ENCODE measurements at places on chromosomes 4 and X. TPM values are rescaled to one million over a fixed set of nuclear protein-coding genes. Genes with fewer than 3 reads are reported as not detected.

DNA sequence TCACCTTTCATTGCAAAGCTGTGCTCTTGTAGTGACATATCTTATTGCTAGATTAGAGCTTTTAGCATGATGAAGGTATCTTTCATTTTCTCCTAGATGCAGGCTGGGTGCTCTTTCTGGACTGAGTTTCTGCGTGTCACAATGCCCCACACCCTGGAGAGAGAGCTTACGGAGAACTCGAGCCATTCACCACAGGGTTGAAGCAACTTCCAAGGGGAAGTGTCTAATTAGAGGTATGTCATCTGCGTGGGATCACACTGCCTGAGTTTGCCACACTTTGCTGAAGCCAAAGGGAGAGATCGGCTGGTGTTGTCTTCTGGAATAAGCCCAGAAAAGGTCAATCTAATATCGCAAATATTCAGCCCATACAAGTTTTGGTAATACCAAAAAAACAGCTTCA lies 179.3 kb upstream of the MBNL3 start:
- no peak overlapping the region for H3K27ac ChIP-seq
- no peak overlapping the region for H3K4me3 ChIP-seq
- no peaks in the 10 kb centered on the region for H3K27me3 ChIP-seq
- no peaks in the 10 kb centered on the region for H3K36me3 ChIP-seq
- no peak for DNase-seq
- no peaks in the 10 kb centered on the region for H3K4me1 ChIP-seq

DNA sequence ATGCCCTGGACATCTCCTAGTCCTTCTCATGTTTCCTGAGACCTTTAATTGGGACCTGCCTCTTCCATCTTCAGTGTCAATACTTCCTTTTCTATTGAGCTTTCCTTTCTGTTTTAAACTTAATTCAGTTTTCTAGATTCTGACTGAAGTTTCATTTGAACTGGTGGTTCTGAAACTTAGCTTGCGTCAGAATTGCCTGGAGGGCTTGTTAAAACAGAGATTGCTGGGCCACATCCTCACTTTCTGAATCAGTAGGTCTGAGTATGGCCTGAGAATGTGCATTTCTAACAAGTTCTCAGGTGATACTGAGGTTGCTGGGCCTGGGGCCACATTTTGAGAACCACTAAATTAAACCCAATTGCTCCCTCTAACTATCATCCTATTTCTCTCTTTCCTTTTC lies 152.1 kb upstream of the DGKK start:
- H3K4me1 ChIP-seq: no peaks in the 10 kb centered on the region
- H3K27me3 ChIP-seq: no peaks in the 10 kb centered on the region
- no peak for DNase-seq

DNA sequence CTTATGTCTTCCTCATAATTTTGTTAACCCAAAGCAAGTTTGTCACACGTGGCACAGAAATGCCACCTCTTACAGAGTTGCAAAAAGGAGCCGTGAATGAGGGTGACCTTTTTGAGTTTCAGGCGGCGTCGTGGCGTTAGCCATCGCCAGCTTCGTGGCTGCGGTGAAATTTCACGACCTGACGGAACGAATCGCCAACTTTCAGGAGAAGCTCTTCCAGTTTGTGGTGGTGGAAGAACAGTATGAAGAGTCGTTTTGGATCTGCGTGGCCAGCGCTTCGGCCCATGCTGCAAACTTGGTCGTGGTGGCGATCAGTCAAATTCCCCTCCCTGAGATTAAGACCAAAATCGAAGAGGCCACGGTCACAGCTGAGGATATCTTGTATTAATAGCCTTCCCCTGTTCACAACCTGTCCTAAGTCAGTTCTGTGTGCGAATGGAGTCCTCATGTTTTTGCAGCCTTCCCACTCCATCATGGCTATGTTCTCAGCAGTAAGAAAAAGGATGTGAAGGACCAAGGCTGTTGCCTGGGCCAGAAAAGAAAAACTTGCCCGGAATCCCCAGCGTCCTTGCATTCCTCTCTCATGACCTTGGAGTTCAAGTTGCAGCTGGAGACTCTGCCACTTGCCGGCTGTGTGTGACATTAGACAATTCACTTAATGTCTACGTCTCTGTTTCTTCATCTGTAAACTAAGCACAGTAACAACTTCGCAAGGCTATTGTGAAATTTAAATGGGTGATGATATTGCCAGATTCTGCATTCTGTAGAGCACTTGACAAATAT lies 11.9 kb downstream of the CLRN2 start:
- no peaks in the 10 kb centered on the region for H3K27me3 ChIP-seq
- no peak overlapping the region for H3K27ac ChIP-seq
- DNase-seq: no peak
- H3K36me3 ChIP-seq: no peaks in the 10 kb centered on the region
- H3K4me3 ChIP-seq: no peak overlapping the region

DNA sequence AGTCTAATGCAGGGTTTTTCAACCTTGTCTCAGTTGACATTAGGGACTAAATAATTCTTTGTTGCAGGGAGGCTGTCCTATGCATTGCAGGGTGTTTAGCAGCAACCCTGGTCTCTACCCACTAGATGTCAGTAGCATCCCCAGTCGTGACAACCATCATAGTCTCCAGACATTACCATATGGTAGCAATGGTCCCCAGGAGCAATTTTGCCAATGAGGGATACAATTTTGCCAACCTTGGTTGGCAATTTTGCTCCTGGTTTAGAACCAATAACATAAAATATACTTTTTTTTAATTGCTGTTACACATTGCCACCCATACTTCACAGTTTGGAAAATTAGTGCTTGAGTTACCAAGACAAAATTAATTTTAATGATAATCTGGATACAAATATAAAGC lies 6.0 kb downstream of the EREG start:
- H3K4me1 ChIP-seq: peaks cover under 1% of the 10 kb centered on the region
- DNase-seq: no peak
- H3K4me3 ChIP-seq: no peak overlapping the region
- H3K27ac ChIP-seq: no peak overlapping the region
- peaks cover 9% of the 10 kb centered on the region for H3K27me3 ChIP-seq
- H3K36me3 ChIP-seq: no peaks in the 10 kb centered on the region

DNA sequence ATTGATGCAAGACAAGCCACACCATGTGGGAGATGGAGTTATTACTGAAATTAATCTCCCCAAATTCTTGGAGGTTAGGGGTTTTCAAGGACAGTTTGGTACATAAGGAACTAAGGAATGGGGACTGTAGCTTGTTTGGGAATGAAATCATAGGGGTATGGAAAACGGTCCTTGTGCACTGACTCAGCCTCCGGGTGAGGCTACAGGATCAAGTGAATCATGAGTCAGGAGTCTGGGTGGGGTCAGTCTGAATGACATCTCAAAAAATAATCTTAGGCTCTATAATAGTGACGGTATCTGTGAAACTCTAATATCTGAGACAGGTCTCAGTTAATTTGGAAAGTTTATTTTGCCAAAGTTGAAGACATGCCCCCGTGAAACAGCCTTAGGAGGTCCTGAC lies 128.5 kb upstream of the CYSLTR1 start:
- H3K4me3 ChIP-seq: no peak overlapping the region
- H3K27ac ChIP-seq: no peak overlapping the region
- no peaks in the 10 kb centered on the region for H3K36me3 ChIP-seq
- no peak for DNase-seq
- no peaks in the 10 kb centered on the region for H3K4me1 ChIP-seq

DNA sequence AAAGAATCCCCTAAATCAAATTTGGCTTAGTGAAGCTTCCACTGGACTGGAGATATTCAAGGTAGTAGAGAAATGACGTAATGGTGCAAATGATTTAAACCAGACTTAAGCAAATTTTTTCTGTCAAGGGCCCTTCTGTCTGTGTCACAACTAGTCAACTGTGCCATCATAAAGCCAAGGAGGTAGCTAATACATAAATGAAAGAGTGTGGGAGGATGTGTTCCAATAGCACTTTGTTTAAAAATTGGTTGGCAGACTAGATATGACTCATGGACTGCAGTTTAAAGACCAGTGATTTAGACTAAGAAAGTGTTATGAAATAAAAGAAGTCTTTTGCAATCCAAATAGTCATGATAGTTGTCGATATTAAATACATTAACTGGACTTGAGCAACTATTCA lies 24.3 kb upstream of the TEX13C start:
- no peaks in the 10 kb centered on the region for H3K36me3 ChIP-seq
- no peak overlapping the region for H3K4me3 ChIP-seq
- H3K27me3 ChIP-seq: no peaks in the 10 kb centered on the region
- H3K4me1 ChIP-seq: no peaks in the 10 kb centered on the region

GRCh38 chrX:10648614-10649013 lies 28.2 kb upstream of the MID1 start:
- H3K4me3 ChIP-seq: no peak overlapping the region
- H3K36me3 ChIP-seq: no peaks in the 10 kb centered on the region
- H3K27ac ChIP-seq: no peak overlapping the region
- no peaks in the 10 kb centered on the region for H3K4me1 ChIP-seq
- no peaks in the 10 kb centered on the region for H3K27me3 ChIP-seq

GRCh38 chr4:52579602-52580272 lies 79.4 kb downstream of the USP46 start:
- no peaks in the 10 kb centered on the region for H3K4me1 ChIP-seq
- no peaks in the 10 kb centered on the region for H3K27me3 ChIP-seq
- no peak for DNase-seq

GRCh38 chr4:136754810-136755530 lies 777.3 kb downstream of the PCDH18 start:
- no peaks in the 10 kb centered on the region for H3K4me1 ChIP-seq
- no peak overlapping the region for H3K4me3 ChIP-seq
- no peak for DNase-seq
- H3K36me3 ChIP-seq: no peaks in the 10 kb centered on the region
- H3K27me3 ChIP-seq: no peaks in the 10 kb centered on the region
- no peak overlapping the region for H3K27ac ChIP-seq

The ZBTB33 gene
- total RNA-seq: 9.2 TPM

The TIGD4 gene
- total RNA-seq: not detected

The CYBB gene
- 5.8 TPM for total RNA-seq

The NPY2R gene
- total RNA-seq: not detected

The ELF4 gene
- total RNA-seq: 2.3 TPM

The HSFX4 gene
- not detected for total RNA-seq

The NWD2 gene
- not detected for total RNA-seq
